ENCODE measurements at places on chromosomes 2 and 18.

GRCh38 chr2:100419915-100420314, 2.4 kb upstream of the CHST10 start:
- DNase-seq: no peak

GRCh38 chr2:149787206-149787605, 199.6 kb upstream of the MMADHC start:
- no peak for DNase-seq

DNA sequence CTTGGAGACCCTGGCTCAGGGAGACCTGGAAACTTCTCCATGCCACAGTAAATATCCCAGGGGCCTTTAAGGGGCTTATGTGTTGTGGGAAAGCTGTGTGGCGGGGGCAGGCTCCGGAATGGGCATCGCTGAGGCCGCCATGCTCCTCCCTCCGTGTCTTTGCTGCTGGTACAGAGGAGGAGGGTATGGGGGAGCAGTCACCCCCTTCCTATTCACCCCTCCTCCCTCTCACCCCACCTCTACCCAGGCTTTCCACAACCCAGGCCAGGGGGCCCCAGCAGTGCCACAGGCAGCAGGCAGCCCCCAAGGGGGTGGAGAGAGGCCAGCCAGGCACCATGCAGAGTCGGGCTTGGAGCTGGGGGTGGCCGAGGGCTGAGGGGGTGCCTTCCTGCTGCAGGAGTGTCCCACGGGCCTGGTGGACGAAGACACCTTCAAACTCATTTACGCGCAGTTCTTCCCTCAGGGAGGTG, 28.0 kb upstream of the FAHD2A start:
- DNase-seq: no peak

GRCh38 chr2:39659765-39660611, 5.7 kb upstream of the TMEM178A start:
- no peak for DNase-seq

GRCh38 chr2:98387478-98387877, 41.2 kb downstream of the CNGA3 start:
- DNase-seq: no peak

GRCh38 chr2:197184959-197185586, 125.5 kb downstream of the ANKRD44 start:
- DNase-seq: no peak

Data from activated naive CD8-positive, alpha-beta T cell treated with anti-CD3 and anti-CD28 coated beads, Interleukin-2, amount 50 U/mL, for 24 hours (primary cell).